ENCODE measurements at places on chromosomes 12 and 14.

- DNase-seq, result no peak
Measured at GRCh38 chr12:19018302-19018970, 111.1 kb upstream of the PLEKHA5 start.

DNA sequence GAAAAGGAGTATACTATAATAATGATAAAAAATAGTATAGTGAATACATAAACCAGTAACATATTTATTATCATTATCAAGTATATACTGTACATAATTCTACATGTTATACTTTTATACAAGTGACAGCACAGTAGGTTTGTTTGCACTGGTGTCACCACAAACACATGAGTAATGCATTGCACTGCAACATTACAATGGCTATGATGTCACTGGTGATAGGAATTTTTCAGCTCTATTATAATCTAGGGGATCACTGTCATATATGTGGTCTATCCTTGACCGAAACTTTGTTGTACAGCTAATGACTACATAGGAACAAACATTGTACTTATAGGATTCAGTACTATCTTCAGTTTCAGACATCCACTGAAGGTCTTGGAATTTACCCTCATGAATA, 165.8 kb upstream of the SYT1 start:
- no peak for DNase-seq

DNA sequence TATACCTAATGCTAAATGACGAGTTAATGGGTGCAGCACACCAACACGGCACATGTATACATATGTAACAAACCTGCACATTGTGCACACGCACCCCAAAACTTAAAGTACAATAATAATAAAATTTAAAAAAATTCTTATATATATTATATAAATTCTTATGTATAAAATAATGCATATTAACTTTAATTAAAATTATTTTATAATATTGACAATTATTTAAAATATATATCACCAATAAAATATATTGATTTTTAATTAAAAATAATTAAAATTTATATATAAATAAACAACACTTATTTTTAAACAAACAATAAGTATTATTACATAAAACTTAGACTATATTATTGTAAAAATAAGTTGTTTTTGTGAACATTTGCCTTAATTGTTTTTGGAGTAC, 188.8 kb downstream of the SYT1 start:
- no peak for DNase-seq

DNA sequence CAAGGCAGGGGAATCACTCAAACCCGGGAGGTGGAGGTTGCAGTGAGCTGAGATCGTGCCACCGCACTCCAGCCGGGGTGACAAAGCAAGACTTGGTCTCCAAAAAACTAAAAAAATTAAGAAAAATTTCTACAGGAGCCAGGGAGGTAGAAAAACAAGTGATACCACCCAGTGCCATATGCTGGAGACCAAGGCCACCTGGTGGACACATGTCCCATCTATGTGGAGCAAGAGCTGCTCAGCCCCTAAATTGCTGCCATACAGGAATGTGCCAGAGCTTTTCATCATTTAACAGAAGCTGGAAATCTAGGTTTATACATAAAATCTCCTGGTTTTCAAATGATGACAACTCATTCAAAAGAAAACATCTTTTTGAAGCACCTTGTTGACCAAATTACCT, 61.4 kb upstream of the ELK3 start:
- no peak for DNase-seq

GRCh38 chr14:79583738-79584408, 627.4 kb downstream of the DIO2 start:
- DNase-seq, result no peak

DNA sequence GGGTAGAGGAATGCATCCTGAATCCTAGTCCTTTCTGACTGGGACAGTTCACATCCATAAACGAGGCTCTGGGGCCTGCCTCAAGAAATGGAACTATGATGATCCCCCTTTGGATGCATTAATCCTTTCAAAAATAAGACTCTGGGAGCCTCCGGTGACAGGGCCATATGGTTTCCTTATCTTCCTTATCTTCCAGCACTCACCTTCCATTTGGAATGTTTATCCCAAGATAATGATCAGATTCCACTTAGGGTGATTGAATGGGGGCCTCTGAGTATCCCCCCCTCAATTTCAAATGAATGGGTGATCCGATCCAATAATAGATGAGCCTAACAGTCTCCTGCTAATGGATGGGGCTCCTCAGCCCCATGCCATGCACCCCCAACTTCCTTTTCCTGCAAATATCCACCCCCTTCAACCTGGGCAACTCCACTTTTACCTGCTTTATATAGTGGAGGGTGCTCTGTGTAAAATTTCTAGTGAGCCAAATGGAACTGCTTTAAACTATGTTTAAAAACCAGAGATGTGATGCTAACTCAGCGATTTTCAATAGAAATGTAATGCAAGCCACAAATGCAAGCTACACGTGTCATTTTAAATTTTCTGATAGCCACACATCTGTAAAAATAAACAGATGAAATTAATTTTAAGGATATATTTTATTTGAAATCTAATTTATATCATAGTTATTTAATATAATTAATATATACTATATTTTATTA, 157.8 kb downstream of the ZFP36L1 start:
- DNase-seq, result no peak

GRCh38 chr14:28247491-28247890, 519.1 kb upstream of the FOXG1 start:
- no peak for DNase-seq

DNA sequence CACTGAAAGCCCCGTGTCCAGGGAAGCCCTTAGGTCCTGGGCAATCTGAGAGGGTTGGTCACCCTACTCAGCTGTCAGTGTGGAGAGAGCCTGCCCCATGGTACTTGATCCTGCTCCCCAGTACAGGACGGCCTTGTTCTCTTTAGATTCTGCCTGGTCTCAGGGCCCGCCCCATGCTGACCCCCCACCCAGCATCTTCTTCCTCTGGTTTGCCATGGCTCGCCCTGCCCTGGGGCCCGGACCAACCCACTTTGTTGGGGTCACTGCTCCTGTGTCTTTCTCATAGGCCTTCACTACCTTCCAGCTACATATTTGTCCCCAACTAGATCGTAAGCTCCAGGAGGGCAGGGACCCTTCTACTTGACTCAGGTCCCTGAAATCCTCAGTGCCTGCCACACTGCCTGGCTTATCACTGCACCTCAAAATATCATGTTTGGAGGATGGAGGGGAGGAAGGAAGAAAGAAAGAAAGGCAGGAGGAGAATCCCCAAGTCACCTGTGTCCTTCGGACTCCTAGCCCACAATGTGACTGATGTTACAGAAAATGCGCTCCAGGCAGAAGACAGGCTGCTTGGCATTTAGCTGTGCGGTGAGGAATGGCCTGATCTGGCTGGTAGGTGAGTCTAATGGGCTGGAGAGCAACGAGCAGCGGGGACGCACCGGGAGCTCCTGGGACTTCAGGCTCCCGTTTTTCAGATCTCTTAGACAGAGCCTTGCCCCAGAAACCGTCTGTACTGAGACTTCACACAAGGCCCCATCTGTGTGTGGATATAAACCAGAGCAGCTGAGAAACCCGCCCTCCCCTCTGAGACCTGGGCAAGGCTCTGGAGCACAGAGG, 66.1 kb downstream of the C14orf132 start:
- DNase-seq, result no peak
